T-helper 2 cell (primary cell): ENCODE measurements at places on chromosomes 6 and 20.
A peak's percentile ranks its signal among the peaks of the same experiment; 100 is the strongest.

DNA sequence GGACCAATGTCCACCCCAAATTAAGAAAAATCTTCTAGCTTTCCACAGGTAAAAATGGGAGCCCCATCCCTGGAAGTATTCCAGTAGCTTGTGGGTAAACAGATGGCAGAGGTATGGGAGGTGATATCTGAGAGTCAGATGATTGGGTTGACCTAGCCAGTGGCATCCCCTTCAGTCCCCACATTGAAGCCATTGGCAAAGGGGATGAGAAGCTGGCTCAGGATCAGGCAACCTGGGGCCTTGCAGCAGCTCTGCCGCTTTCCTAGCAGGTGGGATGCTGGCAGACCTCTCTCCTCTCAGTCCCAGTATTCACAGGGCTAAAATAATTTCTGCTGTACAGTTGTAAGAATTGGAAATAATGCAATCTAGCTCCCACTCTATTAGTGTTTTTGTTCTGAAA lies 108.9 kb upstream of the KCNG1 start:
- no peak for DNase-seq

DNA sequence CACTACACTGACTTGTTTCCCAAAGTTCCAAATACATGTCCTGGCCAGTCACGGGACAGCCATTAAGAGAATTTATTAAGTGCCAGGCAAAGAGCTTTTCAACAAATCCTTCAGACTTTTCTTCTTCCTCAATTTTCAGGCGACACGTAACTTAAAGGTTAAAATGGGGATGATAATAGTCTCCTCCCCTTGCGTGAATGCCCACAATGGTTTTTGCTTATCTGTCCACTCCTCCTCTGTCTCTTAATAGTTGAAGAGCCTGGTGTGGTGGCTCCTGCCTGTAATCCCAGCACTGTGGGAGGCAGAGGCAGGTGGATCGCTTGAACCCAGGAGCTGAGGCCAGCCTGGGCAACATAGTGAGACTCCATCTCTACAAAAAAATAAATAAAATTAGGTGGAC lies 11.4 kb upstream of the PARD6B start:
- DNase-seq: no peak

DNA sequence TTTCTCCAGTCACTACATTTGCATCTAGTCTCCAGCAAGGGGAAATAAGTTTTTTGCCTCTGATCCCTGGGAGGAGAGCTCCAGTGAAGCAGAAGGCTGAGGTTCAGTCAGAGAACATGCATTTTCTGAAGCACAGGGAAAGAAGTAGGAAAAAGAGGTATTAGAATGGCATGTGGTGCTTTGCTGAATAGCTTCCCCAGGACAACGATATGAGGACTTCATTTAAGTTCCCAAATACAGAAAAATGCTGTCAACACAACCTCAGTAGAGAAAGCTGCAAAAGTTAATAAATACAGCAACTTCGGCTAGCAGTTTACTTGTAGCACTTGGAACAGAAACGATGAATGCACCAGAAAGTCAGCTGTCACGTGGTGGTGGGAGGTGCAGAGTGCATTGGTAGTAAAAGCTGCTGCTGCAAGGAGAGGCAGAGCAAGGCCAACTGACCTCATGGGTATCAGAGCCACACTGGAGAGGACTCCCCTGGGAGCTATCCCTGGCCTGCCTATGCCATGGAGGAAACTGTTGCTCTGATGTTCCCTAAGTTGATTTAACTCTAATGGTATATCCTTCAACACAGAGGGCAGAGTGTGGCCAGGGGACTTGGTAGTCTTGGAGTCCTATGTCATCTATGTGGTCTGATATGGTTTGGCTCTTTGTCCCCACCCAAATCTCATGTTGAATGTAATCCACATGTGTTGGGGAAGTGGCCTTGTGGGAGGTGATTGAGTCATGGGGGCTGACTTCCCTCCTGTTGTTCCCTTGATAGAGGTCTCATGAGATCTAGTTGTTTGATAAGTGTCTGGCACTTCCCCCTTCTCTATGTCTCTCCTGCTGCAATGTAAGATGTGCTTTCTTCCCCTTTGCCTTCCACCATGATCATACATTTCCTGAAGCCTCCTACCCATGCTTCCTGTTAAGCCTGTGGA lies 85.9 kb downstream of the ADTRP start:
- no peak for DNase-seq

GRCh38 chr6:31836047-31836473 lies 8.5 kb downstream of the HSPA1B start:
- DNase-seq: no peak

- no peak for DNase-seq
These were observed 16.1 kb upstream of the ZNF292 start for GRCh38 chr6:87139236-87139635.

DNA sequence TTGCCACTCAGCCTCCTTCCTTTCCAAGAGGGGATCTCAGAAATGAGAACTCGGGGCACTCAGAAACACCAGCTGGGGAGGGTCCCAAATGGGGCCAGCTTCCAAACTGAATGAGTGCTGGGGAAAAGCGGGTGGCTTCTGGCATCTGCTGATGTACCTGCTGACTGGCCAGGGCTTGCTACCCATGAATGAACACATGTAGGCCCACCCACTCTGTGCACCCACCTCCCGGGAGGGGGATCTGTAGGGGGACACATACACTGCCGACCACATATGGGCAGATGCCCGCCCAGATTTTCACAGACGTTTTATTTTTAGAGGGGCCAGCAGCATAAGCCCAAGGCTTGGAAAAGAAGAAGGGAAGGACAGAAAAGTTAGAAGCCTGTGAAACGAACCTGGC lies 231.9 kb upstream of the RNF24 start:
- no peak for DNase-seq

GRCh38 chr6:7805078-7805849 lies 79.4 kb downstream of the BMP6 start:
- DNase-seq: no peak

GRCh38 chr20:3352202-3352601 lies 55.3 kb downstream of the DNAAF9 start:
- no peak for DNase-seq

- DNase-seq: no peak
These were observed 168.9 kb upstream of the CENPW start for GRCh38 chr6:126170978-126171382.

- no peak for DNase-seq
These were observed 216.5 kb upstream of the RREB1 start for GRCh38 chr6:6891125-6891721.

DNA sequence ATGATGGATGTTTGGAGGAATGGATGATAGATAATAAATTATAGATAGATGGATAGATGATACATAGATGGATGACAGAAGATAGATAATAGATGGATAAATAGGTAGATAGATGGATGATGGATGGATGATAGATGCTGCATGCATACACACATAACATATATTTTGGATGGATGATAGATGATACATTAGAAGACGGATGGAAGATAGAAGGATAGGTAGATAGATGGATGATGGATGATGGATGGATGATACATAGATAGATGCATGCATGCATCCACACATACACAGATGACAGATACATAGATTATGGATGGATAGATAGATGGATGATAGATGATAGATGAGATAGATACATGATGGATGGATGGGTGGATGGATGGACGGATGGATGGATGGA lies 387.8 kb downstream of the TAF4 start:
- DNase-seq: no peak

DNA sequence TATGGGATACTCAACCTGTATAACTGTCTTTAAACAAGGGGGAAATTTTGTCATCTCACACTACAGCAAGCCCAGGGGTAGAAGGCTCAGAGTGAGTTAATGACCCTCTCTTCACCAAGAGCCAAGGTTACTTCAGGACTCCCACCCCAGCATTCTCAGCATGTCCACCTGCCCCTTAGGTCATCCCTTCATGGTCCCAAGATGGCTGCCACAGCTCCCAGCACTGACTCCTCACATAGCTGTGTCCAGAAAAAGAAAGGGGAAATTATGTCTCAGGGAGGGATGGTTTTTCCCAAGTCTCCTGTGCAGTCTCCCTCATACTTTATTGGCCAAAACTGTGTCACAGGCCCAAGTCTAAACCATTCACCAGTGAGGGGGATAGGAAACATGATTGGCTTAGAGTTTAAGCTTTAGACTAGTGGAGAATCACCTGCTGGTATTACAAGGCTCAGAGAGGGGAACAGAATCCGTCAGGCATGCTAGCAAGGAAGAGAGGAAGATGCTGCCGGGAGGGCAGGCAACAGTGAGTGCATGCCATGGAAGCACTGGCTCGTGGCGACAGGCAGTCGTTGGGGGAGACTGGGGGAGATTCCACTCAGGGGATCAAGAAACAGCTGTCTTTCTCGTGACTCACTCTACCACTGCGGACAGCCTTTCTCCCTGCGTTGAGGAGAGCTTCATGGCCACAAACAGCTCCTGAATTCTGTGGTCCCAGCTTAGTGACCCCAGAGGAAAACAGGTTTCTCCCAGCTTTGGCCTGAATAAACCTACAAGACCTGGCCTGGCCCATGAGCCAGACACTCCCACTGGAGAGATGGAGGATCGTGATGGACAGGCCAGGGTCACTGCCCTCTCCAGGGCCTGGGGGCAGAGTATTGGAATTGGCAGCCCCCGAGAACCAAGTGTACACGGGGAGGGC lies 37.2 kb downstream of the HM13 start:
- DNase-seq: no peak

DNA sequence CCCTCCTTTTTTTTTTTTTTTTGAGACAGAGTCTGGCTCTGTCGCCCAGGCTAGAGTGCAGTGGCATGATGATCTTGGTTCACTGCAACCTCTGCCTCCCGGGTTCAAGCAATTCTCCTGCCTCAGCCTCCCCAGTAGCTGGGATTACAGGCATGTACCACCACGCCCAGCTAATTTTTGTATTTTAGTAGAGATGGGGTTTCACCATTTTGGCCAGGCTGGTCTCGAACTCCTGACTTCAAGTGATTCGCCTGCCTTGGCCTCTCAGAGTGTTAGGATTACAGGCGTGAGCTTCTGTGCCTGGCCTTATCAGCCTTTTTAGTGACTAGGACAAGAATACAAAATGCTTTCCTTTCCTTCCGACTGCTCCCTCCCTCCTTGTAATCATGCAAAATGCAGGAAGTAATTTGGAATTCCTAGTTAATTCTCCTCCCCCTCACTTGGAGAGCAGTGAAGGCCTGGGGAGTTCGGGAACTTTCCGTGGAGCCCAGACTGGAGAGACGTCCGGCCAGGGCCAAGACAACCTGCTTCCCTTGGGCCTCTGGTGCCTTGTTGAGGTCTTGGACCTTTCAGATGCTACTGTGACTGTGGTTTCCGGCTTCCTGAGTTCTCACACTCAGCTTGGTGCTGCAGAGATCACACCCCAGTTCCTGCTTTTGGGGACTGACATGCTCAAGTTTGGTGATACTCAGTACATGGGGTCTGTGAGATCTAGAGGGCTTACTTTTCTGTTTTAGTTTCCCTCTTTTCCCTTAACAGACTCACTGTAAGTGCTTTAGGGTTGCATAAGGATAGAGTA lies 3.9 kb upstream of the PHF20 start:
- DNase-seq: peak; percentile 49
